ENCODE measurements at places on chromosomes 1 and 21.

DNA sequence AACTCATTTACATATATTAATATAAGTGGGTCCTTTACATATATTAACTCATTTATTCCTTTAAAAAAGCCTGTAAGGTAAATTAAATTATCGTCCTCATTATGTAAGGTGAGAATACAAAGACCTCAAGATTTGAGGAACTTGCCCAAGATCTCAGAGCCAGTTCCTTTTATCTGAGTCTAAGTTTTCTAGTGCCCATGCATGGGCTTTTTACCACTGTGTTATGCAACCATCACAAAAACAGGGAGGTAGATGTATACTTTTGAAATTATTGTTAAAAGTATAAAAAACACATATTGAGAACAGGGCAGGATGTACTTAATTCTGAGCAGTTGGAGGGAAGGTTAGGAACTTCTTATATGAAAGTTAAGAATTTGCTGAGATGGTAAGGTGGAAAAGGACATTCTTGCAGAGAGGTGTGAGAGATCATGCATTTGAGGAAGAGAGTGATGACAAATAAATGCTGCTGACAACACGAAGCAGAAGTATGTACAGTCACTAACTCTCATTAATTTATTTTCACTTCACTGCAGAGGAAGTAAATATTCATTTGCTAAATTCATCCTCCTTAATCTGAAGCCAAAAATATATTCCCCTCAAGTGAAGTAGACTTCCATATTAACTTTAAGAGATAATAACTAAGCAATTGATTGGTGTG is 28.9 kb upstream of the LYPLAL1 start:
- no peak for DNase-seq

GRCh38 chr1:153938996-153939395 is 7.5 kb downstream of the DENND4B start:
- DNase-seq, result no peak

DNA sequence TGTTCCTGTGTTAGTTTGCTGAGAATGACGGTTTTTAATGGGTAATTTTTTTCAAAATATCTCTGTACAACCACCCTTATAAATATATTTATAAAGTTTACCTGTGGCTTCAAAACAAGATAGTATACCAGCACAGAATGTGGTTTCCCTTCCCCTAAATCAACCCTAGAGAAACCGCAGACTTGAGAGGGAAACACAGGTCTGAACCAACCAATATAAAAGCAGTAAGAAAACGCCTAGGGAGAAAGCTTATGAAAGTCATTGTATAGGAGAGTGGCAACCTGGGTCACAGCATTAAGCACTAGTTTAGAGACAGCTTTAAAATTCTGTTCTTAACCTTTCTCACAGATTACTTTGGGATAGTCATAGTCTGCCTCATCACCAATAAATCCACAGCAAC is 180.6 kb upstream of the LHX8 start:
- no peak for DNase-seq

DNA sequence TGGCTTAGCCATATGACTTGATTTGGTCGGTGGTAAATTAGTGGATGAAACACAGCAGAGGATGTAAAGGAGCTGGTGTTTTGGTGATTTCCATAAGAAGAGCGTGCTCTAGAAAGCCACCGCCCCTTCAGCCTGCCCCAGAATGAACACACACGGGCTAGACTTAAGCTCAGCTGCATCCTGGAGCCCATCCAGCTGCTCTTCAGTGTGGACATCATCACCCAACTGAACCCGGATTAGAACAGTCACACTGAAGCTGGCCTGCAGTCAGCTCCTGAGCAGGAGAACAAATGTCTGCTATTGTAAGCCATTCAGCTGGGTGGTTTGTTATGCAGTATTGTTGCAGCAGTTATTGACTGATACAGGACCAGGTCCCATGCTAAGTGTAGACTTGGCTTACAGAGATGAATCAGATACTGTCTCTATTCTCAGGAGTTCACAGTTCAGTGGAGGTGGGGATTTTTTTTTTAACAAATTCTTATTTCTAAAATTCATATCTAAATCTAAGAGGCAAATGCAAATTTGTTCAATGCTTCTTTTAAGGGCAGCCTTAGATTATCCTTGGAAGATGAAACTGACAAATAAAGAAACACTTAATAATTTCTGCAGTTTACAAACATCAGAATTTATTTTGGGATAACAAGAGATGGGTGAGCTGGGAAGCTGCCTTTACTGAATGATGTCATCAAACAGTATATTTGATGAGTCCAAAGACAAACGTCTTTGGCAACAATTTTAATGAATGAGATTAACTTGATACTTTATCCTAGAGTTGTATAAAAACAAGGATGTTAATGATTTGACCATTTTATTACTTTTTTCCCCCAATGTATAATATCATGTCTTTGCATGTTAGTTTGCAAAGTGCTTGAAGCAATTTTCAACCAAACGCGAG is 251.2 kb downstream of the TRABD2B start:
- DNase-seq, result no peak

DNA sequence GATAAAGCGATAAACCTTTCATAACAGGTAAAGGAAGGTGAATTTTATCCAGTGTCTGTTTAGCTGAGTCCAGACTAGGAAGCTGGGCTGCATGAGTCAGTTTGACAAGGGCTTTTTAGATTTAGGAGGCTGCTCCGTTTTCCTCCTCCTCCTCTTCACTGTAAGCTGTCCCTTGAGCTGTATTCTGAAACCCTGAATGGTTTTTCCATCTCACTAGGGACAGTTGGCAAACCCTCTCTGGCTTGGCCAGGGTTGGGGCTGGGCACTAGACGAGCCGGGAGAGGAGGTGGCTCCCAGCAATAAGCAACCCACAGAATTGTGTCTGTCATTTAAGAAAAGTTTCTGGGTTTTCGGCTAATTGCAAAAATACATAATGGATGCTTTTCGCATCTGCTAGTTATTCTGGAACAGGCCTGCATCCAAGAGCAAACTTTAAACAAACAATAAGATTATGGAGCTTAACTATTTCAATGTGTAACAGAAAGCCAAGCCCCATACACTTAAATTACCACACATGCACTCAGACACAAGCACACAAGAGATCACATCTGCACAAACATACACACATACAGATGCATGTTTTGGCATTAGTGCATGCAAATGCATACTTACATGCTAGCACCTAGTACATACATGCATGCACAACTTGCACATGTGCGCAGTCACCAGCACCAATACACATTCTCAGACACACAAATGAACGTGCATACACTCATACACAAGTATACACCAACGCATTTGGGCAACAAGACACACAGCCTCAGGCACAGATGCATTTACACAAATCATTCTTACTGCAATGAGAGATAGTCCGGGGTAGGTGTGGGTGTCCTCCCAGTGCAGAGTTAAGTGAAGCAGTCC is 27.8 kb upstream of the FOXE3 start:
- DNase-seq, result no peak

DNA sequence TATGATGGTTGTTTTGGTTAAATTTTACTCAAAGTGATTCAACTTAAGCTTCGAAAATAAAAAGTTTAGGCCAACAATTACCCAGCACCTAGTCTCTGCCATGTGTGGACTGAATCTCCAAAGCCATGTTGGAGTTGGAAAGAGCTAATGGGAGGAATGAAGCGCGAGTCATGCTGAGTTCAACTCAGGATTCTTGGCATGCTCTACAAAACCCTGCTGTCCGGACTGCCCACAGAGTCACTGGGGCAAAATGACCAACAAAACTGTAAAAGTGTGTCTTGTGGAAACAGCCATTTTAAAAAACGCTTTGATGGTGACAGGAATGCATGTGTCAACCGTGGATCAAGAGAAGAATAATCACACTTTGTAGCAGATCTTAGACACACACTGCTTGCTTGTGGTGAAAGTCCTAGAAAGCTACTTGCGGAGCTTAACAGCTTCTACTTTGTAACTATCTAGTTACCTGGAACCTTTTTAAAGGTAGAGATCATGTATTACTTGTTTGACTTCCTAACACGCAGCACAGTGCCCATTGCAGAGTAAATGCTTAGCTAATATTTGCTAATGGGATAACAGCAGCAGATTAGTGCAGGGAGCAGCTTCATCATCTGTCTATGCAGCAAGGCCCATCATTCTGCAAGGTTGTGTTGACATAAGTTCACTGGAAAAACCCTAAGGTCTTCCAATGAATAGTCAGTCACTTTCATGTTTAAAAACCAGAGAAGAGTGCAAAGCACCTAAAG is 7.0 kb upstream of the GBP6 start:
- DNase-seq, result no peak

GRCh38 chr21:23155281-23155680 is 2157.1 kb downstream of the NCAM2 start:
- no peak for DNase-seq

- DNase-seq, result no peak
Measured at GRCh38 chr1:32042330-32042729, 28.7 kb downstream of the KHDRBS1 start.

- no peak for DNase-seq
Measured at GRCh38 chr1:20625176-20626097, 7.8 kb upstream of the PINK1 start.

- no peak for DNase-seq
Measured at GRCh38 chr1:110120960-110121561, 8.8 kb downstream of the UBL4B start.

- no peak for DNase-seq
Measured at GRCh38 chr1:173502104-173502503, 25.0 kb downstream of the PRDX6 start.

DNA sequence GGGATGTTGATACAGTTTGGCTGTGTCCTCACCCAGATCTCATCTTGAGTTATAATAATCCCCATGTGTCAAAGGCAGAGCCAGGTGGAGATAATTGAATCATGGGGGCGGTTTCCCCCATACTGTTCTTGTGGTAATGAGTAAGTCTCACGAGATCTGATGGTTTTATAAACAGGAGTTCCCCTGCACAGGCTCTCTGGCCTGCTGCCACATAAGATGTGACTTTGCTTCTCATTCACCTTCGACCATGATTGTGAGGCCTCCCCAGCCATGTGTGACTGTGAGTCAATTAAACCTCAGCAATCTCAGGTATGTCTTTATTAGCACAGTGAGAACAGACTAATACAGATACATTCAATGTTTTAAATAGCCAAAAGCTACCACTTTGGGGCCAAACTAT is 41.1 kb downstream of the SLC35F3 start:
- DNase-seq, result no peak

DNA sequence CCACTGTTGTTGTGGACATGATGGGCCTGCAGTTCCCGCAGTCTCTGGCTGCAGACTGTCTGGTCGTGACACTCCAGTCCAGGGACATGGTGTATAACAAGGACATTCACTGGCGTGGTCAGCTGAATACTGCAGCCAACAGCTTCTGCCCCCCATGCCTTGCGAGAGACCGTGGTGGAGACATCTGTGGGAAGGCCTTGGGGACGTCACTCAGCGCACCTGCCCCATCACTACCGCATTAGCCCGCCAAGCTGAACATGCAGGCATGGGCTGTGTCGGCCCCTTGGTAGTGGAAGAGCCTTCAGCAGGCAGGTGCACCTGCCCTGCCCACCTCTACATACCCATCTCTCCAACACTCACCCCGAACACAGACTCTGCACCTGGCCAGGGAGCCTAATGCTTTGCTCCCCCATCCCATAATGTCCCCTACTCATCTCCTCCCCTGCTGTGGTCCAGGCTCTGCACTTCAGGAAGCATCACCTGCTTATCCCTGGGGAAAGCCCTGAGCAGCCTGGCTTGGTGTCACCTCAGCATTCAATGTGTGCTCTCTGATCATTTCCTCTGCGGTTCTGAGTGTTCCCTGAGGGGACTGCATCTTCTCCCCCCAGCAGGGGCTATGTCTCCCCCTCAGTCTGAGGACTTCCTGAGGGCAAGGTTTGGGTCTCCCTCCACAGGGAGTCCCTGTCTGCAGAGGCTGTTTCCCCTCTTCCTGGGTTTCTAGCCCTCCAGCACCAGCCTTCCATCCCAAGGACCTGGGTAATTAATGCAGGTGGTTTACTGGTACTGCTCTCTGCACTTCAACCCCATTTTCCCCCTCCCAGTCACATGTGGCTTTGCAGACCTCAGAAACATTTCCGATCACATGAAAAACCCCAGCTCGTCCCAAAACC is 3.2 kb downstream of the PGLYRP4 start:
- no peak for DNase-seq

- DNase-seq, result no peak
Measured at GRCh38 chr1:63892632-63893395, 119.0 kb downstream of the ROR1 start.

DNA sequence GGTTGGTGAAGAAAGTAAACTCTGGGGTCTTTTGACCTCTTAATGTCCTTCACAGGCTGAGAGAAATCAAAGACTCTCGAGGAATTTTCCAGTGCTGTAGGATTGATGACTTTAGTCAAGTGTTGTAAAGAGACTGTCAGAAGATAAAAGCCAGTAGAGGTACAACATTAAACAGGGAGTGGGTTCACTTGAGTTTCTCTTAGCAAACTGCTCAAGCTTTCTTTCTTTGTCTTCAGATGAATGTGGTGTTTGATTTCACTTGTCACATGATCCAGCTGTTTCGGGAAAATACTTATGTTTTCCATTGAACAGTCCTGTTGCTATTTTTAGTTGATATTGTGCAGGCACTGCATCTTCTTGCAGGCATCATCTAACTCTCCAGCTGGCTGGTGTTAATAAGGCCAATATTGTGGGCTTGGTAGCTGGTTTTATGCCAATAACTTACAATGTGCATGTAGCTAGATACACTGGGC is 45.6 kb downstream of the XCL2 start:
- DNase-seq, result no peak

- DNase-seq, result no peak
Measured at GRCh38 chr1:117633423-117633822, 27.6 kb downstream of the TENT5C start.

DNA sequence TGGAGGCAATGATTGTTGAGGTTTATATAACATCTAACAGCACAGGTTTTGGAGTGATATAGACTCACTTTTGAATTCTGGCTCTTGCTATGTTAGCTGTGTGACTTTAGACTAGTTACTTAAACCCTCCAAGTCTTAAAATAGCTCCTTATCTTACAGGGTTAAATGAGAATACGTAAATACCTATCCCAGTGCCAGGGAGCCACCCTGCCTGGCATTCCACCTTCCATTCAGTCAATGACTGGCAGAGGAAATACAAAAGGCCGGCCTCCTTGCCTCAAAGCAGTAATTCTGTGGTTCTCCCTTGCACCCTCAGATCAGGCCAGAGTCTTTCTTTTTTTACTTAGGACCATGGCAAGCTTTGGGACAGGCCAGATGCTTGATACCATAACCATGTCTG is 31.8 kb downstream of the DBT start:
- DNase-seq, result no peak

DNA sequence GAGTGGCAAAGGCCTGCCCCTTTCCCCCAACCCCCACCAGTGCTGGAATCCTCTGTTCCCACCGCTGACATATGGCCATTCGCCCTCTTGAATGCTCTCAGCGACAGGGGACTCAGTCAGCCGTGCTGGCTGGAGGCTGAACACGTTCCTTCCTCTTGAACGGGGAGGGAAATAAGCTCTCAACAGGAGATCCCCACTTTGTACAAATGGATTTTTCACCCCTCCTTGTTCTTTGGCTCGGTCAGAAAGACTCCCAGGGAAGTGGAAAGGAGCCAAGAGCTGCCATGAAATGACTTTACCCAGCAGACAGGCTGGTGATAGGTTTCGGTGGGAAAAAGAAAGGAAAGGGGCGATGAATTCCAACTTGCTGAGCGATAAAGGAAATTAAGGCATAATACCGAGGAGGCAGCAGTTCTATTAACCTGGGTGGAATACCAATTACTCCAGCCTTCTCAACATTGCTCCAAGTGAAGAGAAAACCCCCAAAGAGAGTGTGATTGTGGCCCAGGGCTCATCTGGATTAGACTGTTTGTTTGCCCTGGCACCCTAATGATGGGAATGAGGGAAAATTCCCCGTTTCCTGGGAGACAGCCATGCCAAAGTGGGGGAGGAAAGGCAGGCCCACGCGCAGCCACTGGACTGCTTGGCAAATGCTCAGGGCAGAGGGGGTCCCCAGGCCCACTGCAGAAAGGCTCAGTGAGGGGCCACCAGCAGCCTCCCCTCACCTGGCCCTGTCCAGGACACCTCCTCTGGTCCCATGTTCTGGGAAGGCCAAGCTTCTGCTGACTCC is 23.9 kb downstream of the LRP8 start:
- DNase-seq, result no peak

Measured in SK-N-MC (cell line).